ENCODE measurements at places on chromosomes 2 and 18. TPM values are rescaled to one million over a fixed set of nuclear protein-coding genes. Genes with fewer than 3 reads are reported as not detected.

UPP2 gene
- total RNA-seq = not detected

VRK2 gene
- 42.0 TPM for total RNA-seq

SPP2 gene
- total RNA-seq = not detected

IL1R1 gene
- 5.5 TPM for total RNA-seq

MEMO1 gene
- total RNA-seq = 53.9 TPM

TTR gene
- total RNA-seq = not detected

LRRC30 gene
- total RNA-seq = not detected

COL3A1 gene
- total RNA-seq = 1.3 TPM

MYO5B gene
- total RNA-seq = 1.4 TPM

GPR39 gene
- 0.20 TPM for total RNA-seq

ZSWIM2 gene
- not detected for total RNA-seq

FBXO15 gene
- total RNA-seq = not detected

DSC2 gene
- total RNA-seq = not detected

All from endothelial cell of umbilical vein (primary cell).